ENCODE measurements at places on chromosomes 13 and 19. TPM values are rescaled to one million over a fixed set of nuclear protein-coding genes. Genes with fewer than 3 reads are reported as not detected.

GRCh38 chr19:19446655-19447437 lies 41.4 kb downstream of the GATAD2A start:
- no peak for DNase-seq

DNA sequence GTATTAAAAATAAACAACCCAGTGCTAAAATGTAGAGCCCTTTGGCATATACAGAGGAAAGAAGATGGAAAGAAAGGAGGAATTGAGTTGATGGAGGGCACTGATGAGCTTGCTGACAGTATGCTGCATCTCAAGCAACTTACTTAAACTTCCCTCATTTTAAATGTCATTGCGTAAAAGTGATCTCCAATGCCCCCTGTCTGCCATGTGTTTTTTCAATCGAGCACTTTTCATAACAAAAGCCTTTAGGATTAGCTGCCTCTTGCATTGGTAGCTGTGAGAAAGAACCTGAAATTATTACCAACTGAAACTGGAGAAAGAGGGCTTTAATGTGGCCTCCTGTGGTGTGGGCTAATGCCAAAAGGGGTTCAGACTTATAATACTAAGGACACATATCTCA lies 541.6 kb downstream of the SUCLA2 start:
- no peak for DNase-seq

GRCh38 chr13:21632196-21632595 lies 28.2 kb upstream of the MICU2 start:
- no peak for DNase-seq

- peak; percentile 79 for DNase-seq
Observed at GRCh38 chr13:114118511-114119123, 13.8 kb downstream of the RASA3 start.

WDR88 gene
- total RNA-seq = 0.14 TPM

- DNase-seq = no peak
Observed at GRCh38 chr19:3108775-3109174, 14.6 kb downstream of the GNA11 start.

- no peak for DNase-seq
Observed at GRCh38 chr13:46113596-46113995, 8.8 kb upstream of the CPB2 start.

DNA sequence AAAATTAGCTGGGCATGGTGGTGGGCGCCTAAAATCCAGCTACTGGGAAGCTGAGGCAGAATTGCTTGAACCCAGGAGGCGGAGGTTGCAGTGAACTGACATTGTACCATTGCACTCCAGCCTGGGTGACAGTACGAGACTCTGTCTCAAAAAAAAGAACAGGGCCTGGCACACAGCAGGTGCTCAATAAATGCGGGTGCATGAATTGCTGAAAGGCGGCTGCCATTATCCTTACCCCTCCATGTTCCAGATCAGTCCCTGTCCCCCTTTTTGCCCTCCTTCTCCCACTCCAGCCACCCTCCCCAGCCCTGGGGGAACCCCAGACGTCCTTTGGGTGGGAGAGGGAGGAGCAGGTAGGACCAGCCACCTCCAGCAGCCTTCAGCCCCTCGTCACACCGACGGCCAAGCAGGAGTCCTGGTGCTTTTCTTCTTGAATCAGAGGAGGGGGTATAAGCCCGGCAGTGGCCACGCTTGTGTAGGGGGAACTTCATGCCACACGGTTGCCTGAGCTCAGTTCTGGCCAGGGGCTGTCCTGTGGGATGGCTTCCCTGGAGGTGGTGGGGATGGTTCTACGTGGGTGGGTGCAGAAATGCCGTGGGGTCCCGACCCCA lies 20.4 kb upstream of the NFIC start:
- no peak for DNase-seq

HOMER3 gene
- 181 TPM for total RNA-seq

DNA sequence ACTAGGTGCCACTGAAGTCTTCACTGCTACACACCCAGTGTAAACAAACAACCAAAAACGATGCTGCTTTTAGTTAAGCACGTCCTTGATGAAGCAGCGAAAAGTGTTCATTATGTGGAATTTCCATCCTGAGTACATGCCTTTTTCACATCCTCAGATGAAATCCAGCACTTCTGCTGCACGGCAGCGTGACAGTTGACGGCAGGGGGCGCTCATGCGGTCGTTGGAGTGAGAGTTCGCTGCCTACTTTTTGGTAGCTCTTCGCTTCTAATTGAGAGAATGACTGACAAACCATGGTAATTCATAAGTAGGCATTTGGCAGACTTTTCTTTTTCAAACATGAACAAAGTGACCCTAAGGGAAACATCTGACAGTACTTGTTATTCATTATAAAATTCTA lies 1124.9 kb downstream of the EFNB2 start:
- DNase-seq = peak; percentile 0

ZNF793 gene
- 0.13 TPM for total RNA-seq

CEACAM3 gene
- not detected for total RNA-seq

TNFSF9 gene
- total RNA-seq = 0.40 TPM

CD22 gene
- not detected for total RNA-seq

TEX29 gene
- total RNA-seq = not detected

- DNase-seq = peak; percentile 63
Observed at GRCh38 chr19:34772697-34773554, at the start of gene ZNF599. ZNF599 (minus strand) TSS chr19:34773215; CDS start chr19:34772841, 374 bp downstream.

- DNase-seq = peak; percentile 47
Observed at GRCh38 chr13:74193391-74193790, 59.2 kb upstream of the KLF12 start.

DNA sequence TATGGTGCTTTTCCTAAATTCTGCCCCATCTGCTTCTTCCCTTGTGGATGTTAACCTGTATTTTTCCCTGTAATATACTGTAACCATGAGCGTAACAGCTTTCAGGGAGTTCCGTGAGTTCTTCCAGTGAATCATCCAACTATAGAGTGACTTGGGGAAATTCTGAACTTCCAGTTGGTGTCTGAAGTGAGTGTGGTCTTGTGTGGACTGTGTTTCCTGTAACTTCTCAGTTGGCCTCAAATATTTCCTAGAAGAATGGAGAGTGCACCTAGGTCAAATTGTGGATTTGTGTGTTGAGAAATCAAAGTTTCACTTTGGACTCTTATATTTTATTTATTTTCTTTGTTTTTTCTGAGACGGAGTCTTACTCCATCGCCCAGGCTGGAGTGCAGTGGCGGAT lies 11.0 kb upstream of the ZNF766 start:
- DNase-seq = no peak

DNA sequence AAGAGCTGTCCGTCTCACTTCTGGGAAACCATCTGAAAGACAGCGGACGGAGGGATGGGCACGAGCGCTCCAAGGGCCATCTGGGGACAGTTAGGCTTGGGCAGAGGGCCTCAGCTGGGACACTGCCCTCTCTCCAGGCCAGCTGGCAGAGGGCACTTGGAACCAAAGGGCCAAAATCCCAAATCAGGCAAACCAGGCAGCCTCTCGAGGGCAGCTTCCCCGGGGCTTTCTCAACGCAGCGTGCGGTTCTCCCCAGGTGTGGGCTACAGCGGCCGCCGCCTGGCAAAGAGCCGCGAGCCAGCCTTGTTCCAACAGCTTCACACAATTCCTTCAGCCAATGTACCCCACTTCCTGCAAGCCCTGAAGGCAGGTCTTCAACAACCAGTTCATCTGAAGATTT lies 5.0 kb downstream of the MLLT1 start:
- DNase-seq = no peak

DNA sequence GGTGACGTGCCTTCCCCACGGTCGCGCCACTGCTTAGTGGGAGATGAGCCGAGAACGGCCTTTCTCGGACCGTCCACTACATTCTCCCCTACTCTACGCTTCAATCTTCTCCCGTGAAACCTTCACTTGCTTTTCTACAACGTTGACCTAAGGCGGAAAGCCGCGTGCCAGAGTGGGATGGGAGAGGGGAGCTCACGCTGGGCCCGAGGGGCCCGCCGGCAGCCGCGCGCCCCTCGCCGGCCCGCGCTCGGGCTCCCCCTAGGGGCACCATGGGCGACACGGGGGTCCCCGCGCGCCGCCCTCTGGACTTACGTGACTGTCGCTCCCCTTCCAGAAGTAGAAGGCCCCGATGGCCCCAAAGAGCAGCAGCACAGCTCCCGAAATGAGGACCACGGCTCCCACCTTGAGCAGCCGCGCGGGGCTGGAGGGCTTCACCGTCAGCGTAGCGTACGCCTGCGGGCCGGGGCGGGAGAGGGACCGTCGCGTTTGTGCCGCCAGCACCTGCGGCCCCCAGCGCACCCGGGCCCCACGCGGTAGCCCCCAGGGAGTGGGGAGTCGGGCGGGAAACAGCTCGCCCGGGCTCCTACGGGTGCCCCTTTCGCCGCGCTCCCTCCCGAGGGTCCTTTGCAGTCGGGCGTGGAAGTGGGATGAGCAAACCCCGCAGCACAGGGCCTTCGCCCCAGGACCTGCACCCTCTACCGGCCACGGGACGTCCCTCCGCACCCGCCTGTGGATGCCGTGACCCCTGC lies 727 bp downstream of the CNMD start:
- no peak for DNase-seq

KANK3 gene
- total RNA-seq = 18.4 TPM

DNA sequence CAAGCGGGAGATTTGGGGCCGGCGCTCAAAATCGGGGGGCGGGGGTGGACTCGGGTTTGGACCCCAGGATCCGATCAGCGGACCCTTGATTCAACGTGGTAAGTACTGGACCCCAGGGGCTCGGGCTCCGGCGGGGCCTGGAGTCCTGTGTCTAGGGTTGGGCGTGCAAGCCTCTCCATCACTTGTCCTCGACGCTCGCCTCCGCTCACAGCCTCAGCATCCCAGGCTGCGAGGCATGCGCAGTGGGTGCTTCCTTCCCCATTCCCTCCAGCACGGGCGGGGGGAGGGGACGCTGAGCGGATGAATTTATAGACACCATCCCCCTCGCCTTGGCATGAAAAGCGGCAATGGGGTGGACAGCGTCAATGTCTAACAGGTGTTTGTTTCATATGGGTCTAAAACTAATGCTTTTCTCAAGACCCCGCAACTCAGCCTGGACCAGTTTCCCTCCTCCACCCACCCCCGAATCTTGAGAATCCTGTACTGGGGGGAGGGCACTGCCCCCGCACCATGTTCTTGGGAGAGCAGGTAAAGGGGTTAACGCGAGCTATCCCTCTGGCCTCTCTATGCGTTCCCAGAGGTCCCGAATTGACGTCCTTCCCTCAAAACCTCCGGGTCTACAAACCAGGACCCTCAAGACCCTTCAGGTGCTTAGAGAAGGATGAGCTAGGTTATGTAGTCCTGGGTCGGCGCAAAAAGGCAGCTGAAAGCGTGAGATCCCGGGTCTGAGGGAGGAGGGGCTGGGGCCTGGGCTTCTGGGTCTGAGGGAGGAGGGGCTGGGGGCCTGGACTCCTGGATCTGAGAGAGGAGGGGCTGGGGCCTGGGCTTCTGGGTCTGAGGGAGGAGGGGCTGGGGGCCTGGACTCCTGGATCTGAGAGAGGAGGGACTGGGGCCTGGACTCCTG lies 579 bp downstream of the CPT1C start:
- no peak for DNase-seq

DNA sequence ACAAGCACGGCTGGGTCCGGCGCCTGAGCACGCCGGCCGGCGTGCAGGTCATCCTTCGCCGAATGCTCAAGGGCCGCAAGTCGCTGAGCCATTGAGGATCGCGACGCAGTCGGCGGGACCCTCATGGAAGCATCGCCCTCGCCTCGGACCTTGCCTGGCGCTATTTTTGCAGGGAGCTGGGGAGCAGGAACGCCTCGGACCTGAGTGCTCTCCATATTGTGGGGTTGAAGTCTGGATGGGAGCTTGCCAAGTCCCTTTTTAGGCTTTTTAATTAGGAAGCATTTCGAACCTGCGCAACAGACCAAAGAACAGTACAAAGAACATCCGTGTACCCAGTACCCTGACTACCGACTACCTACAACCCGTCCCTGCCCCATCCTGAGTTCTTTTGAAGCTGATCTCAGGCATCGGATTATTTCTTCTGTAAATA lies 628 bp downstream of the MRPL34 start:
- DNase-seq = no peak

- DNase-seq = no peak
Observed at GRCh38 chr19:29277102-29277501, 64.2 kb upstream of the UQCRFS1 start.

DNA sequence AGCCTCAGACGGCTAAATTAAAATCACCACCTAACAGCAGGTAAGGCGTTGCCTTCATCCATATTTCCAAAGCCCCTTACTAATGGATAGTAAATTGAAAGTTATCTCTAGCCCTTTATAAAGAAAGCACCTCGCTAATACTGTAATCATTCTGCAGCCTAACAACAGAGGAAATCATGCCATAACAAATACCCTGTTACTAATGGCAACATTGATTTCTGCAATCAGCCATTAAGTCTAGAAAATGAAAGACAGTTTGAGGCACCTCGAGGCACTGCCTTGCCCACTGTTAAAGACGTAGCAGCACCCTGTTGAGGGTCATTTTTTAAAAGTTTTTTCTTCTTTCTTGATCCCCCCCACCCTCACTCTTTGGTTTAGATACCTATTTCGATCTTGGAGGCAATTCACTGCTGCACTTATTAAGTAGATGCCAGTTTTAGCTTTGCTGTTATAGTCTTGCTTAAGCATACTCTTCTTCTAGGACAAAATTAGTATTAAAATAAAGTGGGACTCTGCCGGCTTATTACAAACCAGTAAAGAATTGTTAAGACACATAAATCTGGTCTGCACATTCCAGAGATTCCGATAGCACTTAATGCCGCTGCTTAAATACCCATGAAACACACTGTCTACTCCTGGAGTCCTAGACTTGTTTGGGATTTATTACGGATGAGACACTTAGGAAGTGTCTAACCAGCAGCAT lies 74.8 kb downstream of the ZNF536 start:
- no peak for DNase-seq

- DNase-seq = no peak
Observed at GRCh38 chr13:83019986-83020385, 862.3 kb downstream of the SLITRK1 start.

GRCh38 chr13:54637366-54637765 lies 1608.8 kb downstream of the OLFM4 start:
- DNase-seq = no peak

DNA sequence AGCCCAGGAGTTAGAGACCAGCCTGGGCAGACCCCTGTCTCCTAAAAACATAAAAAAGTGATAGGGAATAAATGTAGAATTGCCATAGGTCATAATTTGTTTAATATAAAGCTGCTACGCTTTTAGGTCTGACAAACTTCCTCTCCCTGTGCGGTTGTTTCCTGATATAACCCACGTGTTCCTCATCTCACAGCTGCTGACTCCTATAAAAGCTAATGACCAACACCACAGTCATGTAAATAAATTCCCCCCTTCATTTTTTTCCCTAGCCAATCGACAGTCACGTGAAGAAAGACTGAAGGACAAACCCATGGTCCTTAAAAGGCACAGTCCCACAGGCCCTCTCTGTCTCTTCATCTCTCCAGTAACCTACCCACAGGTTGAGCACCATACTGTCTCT lies 27.5 kb downstream of the ZNF266 start:
- DNase-seq = no peak

VSIG10L gene
- 0.04 TPM for total RNA-seq

- DNase-seq = no peak
Observed at GRCh38 chr19:5193192-5193591, 147.4 kb downstream of the PTPRS start.

KIR2DL1 gene
- not detected for total RNA-seq

KBTBD6 gene
- total RNA-seq = 9.4 TPM

PRX gene
- total RNA-seq = 1.0 TPM

- DNase-seq = no peak
Observed at GRCh38 chr13:110108348-110109139, 198.4 kb downstream of the COL4A1 start.
